ENCODE measurements at places on chromosomes 1 and 21.

GRCh38 chr1:164777518-164777917, 218.5 kb downstream of the PBX1 start:
- DNase-seq, result no peak

DNA sequence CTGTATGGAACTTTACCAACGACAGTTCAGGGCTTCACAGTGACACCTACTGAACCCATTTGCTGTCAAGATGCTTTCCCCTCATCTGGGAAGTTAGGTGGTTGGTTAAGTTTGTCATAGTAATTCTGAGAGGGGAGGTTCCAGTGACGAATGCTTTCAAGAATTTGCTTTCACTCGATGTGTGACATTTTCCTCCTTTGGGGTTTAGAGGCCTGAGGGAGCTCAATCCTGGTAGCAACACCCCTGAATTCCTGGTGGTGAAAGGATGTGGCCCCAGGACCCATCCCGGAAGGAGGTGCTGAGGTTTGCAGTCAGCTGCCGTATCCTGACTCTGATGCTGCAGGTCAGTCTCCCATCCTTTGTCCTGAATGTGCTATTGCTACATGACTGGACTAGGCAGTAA, 2.8 kb downstream of the PIGV start:
- DNase-seq, result no peak

- no peak for DNase-seq
Observed at GRCh38 chr1:110675060-110675791, 486 bp upstream of the KCNA3 start.

- DNase-seq, result no peak
Observed at GRCh38 chr1:25743164-25744139, 56.5 kb upstream of the SELENON start.

- no peak for DNase-seq
Observed at GRCh38 chr1:10429868-10430215, 391 bp upstream of the CENPS start.

DNA sequence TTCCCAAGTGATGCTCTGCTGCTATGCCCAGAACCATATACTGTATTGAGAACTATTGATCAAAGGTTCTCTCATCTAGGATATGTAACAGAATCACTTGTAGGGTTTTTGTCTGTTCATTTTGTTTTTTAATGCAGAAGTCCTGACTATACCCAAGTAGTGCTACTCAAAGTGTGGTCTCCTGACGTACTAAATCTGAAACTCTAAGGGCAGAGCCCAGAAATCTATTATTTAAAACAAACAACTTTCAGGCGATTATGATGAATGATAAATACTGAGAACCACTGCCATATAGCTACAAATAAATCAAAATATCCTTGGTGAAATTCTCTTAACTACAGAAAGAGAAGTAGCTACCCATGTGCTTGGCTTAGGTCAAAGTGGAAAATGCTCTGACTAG, 10.1 kb downstream of the ZZZ3 start:
- no peak for DNase-seq

Measured in NT2/D1 (cell line).